AG04450 (cell line): ENCODE measurements at places on chromosomes 1 and 21.
A peak's percentile ranks its signal among the peaks of the same experiment; 100 is the strongest.

DNA sequence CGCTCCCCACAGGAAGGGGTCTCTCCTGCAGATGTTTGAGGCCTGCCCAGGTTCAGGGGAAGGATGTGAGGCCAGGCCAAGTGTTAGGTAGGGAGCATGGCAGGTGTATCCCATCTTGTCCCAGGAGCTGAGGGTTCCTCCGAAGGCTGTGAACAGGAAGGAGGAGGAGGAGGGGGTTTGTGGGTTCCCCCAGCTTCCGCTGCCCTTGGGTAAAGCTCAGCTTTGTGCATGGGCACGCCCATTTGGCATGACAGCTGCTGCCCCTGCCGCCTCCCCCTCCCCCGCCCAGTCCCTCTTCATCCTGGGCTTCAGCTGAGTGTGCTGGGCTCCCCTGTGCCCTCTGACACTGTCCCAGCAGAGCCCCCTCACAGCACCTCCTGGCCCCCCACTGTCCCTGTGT, 25.5 kb downstream of the TNFRSF8 start:
- no peak for DNase-seq

DNA sequence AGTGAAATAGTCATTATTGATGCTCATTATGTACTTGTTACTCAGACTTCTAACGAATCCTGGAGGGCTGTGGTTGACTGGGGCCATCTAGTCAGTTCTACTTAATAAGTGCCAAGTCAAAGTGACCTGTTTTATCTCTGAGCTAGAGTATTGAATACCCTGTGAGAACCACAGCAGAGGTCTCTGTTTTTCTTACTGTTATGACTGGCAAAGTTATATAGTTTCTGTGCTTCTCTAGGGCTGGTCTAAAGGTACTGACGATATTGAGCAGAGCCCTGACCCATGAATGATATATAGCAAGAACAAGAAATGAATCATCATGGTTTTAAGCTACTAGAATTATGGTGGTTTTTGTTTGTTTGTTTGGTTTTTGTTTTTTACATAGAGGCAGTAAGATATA, 555.8 kb downstream of the PLA2G4A start:
- no peak for DNase-seq

DNA sequence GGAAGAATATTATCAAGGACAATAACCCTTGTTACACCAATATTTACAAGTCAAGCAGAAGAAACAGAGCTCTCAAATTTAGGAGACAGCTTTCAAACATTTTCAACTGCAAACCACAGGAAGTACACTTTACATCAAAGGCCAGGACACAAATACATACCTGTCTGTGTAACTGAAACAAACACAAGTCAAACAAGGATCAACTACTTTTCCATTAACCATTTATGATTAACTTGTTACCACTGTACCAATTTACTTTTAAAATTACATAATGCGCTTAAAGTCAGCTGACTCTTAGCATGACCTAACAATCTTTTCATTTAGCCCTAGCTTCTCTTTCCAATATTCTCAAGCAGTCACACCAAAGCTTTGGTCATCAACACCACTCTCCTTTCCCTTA, 43.5 kb downstream of the TRIM33 start:
- DNase-seq: no peak

- no peak for DNase-seq
These were observed 39.1 kb downstream of the FBXO2 start for GRCh38 chr1:11615090-11615489.

GRCh38 chr1:174964261-174964971, 35.3 kb upstream of the CACYBP start:
- no peak for DNase-seq

- no peak for DNase-seq
These were observed 71.3 kb downstream of the CAPZB start for GRCh38 chr1:19413999-19414398.

GRCh38 chr1:170864238-170864637, 71.1 kb upstream of the MROH9 start:
- no peak for DNase-seq

DNA sequence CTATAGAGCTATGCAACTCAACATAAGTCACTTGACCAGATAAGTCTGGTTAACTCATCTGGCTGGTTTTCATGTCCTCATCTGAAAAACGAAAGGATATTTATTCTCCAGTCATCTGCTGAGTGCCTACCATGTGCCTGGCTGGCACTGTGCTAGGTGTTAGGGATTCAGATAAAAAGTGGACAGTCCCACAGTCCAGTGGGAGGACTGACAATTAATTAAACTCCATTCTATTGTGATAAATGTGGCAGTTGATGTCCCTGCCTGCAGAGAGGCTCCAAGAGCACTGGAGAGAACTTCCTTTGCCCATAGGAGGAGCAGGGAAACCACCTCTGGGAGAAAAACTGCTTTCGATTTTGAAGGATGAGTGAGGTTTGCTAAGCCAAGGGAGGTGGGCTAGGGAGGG, 5.4 kb downstream of the NUAK2 start:
- DNase-seq: no peak

- no peak for DNase-seq
These were observed 42.7 kb downstream of the SGIP1 start for GRCh38 chr1:66576645-66577044.

- peak; percentile 50 for DNase-seq
These were observed 53.0 kb downstream of the PBX1 start for GRCh38 chr1:164611754-164612642.

GRCh38 chr1:161127649-161128048, 4.8 kb downstream of the DEDD start:
- DNase-seq: no peak

DNA sequence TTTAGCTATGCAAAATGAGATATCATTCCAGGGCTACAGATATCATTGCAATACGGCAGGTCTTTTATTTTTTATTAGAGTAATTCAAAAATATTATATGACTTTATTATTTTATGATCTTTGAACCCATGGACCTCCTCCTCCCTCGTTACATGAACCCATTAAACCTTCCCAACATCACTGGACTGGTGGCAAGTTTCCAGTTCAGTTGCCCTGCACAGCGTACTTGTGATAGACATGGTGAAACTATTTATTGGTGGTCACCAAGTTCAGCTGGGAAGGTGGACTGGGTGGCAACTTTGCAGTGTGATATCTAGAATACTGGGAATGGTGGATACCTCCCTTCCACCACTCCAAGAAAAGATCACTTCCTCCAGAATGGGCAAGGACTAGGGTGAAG, 52.5 kb downstream of the SLC30A10 start:
- DNase-seq: no peak

DNA sequence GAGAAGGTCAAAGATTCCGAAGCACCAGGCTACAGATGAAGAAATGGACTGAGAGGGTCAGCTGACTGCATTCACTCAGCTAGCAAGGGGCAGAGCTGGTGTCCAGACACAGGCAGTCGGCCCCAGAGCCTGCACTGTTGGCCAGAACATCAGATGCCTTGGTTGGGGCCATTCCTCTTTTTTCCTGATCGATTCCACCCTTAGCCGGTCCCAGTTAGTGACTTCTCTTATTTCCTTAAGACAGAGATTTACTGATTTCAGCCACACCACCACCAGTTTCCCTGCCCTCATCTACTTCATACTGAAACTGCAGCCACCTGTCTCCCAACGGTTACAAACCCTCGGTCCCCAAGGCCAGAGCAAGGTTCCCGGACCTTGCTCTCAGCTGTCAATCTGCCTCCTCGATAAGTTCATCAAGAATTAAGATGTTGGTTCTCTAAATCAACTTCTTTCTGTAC, 11.5 kb downstream of the CD58 start:
- DNase-seq: no peak

GRCh38 chr1:160351629-160352028, 8.4 kb downstream of the NCSTN start:
- no peak for DNase-seq

DNA sequence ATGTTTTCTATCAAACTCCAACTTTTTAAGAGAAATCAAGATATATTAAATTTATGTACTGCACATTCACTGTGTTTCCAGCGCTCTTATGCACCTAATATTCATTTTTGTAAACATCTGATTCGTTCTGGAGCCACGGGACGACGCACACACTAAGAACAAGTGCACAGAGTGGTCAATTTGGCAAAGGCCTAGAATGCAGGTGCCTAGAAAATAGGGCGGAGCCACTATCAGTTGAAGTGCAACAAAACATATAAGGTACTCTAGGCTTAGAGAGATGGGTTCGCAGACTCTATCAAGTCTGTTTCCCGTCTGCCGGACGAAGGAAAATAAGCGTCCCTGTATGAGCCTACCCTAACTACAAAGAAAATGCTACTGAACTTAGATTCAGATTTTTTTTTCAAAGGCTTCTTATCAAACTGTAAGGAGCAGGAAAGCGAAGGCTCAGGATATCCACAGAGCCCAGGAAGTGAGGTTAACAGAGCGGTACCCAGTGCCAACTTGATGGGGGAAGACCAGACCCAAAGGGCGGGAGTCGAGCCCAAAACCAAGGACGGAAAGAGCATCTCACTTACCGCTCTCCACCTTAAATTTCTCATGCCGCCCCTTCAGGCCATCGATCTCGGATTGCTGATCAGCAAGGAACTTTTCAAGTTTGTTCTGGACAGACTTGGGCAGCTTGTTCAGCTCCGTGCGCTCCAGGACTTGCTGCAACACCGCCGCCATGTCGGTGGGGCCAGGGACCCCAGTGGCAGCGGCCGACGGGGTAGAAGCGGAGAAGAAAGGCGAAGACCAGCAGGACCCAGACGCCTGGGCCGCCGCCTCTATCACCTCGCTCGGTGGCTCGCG, 526 bp downstream of the TPR start:
- DNase-seq: no peak

- DNase-seq: no peak
These were observed 145.9 kb downstream of the PGBD5 start for GRCh38 chr1:230280054-230280795.

GRCh38 chr1:155961937-155962336, 16.4 kb downstream of the ARHGEF2 start:
- DNase-seq: peak; percentile 78

DNA sequence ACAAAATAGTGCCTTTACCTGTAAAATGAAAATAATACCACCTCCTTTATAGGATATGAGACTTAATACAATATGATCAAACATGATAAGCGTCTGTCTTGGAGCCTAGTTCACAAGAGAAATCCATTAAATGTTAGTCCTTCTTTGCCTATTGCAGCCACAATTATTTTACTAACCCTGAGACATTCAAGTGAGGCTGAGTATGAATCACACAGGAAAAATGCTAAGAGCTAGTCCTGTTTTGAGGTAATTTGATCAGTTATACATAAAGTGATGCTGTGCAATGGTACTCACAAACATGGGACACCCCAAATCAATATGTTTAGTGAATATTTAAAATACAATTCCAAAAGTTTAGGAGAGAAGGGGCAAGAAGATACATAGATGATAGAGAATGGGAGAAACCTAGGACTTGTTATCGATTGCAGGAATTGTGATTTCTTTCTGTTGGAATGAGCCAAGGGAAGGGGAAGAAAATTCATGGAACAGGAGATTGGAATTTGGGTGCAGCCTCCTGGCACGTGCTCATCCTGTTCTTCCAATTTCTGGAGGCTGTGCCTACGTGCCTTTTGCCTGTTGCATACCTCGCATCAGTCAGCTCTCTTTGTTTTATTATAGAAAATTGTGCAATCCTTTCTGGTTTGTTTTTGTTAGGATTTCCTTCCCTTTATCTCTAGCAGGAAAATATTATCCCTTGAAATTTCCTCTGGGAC, 39.9 kb upstream of the BACH1 start:
- DNase-seq: peak; percentile 47

DNA sequence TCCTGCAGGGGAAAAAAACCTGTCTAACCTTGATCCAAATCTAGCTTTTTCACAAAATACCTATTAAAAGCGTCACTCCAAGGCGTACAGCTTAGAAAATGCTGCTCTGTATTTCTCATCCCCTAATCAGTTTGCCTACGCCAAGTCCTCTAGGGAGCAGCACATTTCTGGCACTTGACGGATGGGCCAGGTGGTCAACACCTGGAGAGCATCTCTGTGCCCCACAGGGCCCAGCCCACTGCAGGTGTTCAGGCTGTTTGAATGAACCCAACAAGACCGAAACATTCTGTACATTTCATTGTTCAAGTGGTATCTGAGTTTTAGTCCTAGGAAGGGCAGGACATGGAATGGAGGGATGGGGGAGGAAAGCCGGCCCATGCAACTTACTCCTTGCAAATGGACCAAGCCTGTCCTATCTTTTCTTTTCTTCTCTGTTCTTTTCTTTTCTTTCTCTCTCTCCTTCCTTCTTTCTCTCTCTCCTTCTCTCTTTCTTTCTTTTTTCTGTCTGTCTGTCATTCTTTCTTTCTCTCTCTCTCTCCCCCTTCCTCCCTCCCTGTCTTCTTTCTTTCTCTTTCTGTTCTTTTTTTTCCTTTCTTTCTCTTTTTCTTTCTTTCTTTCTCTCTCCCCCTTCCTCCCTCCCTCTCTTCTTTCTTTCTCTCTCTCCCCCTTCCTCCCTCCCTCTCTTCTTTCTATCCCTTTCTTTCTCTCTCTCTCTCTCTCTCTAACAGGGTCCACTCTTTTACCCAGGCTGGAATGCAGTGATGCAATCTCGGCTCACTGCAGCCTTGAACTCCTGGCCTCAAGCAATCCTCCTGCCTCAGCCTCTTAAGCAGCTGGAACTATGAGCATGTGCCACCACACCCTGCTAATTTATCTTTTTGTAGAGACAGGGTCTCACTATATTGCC, 29.1 kb downstream of the IGFN1 start:
- DNase-seq: no peak

GRCh38 chr1:200073286-200073637, 45.8 kb downstream of the NR5A2 start:
- no peak for DNase-seq

DNA sequence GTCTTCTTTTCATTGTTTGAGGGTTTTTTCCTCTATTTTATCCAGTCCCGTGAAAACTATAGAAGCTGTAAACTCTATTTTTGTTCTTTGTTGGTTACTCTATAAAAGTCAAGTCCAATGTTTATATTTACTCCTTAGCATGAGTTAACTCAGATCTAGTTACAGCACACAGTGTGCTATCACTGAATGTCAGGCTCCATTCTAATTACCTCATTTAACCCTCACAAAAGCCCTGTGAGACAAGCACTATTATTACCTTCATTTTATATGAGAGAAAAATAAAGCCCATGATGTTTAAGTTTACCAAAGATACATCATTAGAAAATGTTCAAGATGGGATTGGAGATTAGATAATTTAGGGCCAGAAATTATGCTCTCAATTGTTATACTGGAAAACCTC, 251.4 kb upstream of the SNX7 start:
- DNase-seq: no peak

DNA sequence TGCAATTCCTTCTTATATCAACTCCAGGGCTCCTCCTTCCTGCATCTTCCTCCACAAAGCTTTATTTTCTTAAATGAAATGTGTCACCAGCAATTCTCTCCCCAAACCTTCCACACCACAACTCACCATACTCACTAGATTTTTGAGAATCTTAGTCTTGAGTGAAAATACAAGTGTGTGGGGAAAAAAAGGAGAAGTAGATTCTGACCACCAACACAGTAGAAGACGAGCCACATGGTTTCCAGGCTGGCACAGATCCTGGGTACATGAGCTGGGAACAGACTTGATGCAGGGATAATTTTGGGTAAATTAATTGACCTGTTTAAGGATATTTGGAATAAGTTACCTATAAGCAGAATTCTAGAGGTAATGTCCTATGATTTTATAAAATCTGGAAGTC, 72.8 kb upstream of the KCNJ15 start:
- no peak for DNase-seq

GRCh38 chr21:37207441-37208009, 59.6 kb downstream of the VPS26C start:
- no peak for DNase-seq

- DNase-seq: no peak
These were observed 51.4 kb downstream of the TP53BP2 start for GRCh38 chr1:223794136-223794880.

GRCh38 chr1:173205146-173206051, 1.7 kb downstream of the TNFSF4 start:
- DNase-seq: no peak
